ENCODE measurements at places on chromosomes 13 and 19.

- no peak for DNase-seq
Observed at GRCh38 chr13:23619068-23619855, 49.0 kb downstream of the TNFRSF19 start.

DNA sequence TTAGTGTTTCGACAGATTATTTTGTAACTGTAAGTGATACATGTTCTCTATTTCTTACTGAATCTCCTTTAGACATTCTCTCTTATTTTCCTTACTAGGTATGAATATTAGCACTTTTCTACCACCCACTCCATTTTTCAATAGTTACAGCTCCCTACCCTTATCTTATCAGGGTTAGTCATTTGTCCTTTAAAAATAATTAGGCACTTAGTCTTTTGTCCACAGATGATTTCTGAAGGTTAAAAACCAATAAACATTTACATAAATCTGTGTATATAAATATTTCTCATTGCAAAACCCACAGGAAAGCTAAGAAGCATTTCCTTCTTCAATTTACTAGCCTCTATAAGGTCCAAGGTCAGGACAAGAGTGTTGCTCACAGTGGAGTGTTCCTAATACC lies 624.1 kb upstream of the MIR17HG start:
- DNase-seq: no peak

GRCh38 chr13:40169476-40169875 lies 497.0 kb downstream of the FOXO1 start:
- DNase-seq: no peak

- DNase-seq: no peak
Observed at GRCh38 chr13:109840201-109840892, 54.0 kb upstream of the IRS2 start.

GRCh38 chr19:43777163-43777695 lies 3.5 kb downstream of the KCNN4 start:
- no peak for DNase-seq

- no peak for DNase-seq
Observed at GRCh38 chr13:20633802-20634201, 66.8 kb downstream of the IFT88 start.

GRCh38 chr13:44833139-44833538 lies 156.1 kb downstream of the NUFIP1 start:
- DNase-seq: no peak

- no peak for DNase-seq
Observed at GRCh38 chr19:18529782-18530181, 7.9 kb upstream of the ELL start.

- no peak for DNase-seq
Observed at GRCh38 chr19:40184273-40184672, 7.0 kb upstream of the MAP3K10 start.

- DNase-seq: no peak
Observed at GRCh38 chr19:57719424-57719823, 8.0 kb downstream of the ZNF671 start.

- DNase-seq: no peak
Observed at GRCh38 chr19:38870612-38871011, 7.5 kb downstream of the RINL start.

DNA sequence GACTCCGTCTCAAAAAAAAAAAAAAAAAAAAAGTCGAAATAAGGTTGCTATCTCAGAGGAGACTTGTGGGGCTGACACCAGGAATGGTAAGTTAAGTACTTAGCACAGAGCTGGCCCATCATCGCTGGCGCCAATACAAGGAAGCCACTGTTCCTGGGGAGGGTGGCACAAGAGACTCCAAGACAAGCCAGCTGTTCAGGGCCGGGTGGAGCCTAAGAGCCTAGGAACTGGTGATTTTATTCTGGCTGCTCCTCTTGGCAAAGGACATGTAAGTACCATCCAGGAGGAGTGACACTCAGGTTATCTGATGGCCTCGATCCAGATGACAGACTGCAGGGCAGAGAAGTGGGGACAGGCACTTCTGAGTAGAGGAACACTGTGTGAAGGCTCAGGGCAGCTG lies 3.8 kb downstream of the ELOF1 start:
- no peak for DNase-seq

- no peak for DNase-seq
Observed at GRCh38 chr13:50277127-50277526, 261.9 kb downstream of the KCNRG start.

DNA sequence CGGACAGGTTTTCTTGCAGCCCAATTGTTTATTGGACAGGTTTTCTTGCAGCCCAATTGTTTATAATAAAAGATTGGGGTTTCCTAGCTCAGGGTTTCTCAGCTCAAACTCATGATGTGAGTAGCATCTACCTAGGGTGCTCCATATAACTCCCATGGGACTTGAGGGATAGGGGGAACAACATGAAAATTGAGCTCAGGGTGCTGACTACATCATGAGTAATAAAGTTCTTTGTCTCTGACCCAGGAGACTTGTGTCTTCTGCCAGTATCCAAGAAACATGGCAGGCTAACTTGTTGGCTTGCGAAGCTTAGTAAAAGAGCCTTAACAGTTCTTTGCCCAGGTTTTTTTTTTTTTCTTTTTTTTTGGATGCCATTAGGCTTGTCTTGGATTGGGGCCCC lies 59.2 kb upstream of the MYCBP2 start:
- DNase-seq: no peak

- DNase-seq: no peak
Observed at GRCh38 chr13:43388282-43389034, 365.1 kb downstream of the DNAJC15 start.

DNA sequence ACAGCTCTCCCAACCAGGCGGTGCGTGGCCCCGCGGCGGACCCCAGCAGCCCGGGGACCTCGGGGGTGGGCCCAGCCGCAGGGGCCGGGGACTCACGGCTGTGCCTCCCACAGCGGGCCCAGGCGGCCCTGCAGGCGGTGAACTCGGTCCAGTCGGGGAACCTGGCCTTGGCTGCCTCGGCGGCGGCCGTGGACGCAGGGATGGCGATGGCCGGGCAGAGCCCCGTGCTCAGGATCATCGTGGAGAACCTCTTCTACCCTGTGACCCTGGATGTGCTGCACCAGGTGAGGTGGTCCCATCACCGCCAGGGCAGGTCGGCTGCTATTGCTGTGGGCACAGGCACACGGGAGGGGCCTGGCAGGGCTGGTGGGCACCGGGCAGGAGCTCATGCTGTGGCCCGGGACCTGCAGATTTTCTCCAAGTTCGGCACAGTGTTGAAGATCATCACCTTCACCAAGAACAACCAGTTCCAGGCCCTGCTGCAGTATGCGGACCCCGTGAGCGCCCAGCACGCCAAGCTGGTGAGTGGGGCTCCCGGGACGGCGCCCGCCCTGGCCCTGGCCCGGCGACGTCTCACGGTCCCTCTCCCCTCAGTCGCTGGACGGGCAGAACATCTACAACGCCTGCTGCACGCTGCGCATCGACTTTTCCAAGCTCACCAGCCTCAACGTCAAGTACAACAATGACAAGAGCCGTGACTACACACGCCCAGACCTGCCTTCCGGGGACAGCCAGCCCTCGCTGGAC lies 7.3 kb downstream of the PTBP1 start:
- DNase-seq: no peak

DNA sequence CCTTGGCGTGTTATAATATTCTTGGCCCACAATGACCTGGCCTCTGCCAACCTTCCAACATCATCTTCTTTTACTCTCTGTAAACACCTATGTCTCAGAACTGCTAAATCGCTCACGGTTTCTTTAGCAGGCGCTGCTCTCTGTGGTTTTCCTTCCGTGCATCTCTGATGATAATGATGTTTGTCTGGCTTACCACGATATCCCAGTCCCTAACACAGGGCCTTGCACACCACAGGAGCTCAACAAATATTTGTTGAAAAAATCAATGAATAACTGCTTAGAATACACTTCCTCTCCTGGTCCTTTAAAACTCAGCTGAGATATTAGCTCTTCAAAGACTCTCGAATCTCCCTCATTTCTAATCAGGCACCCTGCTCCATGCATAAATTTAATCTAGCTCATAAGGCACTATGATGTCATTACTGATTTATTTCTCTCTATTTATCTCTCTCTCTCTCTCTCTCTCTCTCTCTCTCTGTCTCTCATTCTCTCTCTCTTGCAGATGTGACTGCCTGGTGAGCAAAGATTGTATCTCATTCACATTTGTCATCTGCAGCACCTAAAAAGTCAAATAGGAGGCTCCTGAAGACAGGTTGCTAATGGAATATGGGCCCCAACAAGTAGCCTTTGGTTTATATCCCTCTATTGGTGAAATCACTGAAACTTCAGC lies 206.4 kb downstream of the NHLRC3 start:
- no peak for DNase-seq

- no peak for DNase-seq
Observed at GRCh38 chr13:49412749-49413148, 31.1 kb downstream of the CAB39L start.

DNA sequence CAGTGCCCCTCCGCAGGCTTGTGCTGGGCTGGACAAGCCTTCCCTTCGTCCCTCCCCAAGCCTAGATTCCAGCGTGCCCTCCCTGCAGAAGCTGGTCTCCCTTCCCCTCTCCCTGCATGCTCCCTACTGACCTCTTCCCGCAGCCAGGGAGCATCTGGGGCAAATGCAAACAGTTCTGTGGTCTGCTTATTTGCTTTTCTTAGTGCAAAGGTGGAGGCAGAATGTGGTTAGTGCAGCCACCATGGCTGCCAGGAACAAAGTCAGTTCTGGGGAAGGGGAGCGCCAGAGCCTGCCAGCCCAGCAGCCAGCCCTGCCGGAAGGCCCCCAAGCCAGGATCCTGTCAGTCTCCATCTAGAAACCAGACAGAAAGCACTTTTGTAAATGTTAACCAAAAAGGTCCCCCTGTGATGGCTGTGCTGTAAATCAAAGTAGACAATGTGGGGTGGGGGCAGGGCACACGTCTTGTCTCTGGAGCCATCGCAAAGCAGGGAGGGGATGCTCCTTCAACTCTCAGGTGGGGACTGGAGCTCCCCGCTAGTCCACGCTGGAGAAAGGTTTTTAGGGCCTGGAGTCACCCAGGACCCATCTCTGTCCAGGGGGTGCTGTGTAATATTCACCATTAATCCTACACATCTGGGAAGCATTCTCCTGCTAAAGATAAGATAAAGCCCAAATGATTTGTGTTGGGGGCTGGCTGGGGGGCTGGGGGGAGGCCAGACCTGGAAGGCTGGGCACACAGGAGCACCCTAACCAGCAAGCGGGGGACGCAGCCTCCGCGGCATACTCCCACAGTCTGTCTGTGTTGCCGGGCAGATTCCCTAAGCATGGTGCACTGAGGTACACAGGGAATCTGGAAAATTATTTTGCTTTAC lies 30.9 kb downstream of the SERP2 start:
- no peak for DNase-seq

GRCh38 chr19:41307090-41307875 lies 2.7 kb upstream of the CCDC97 start:
- DNase-seq: no peak

DNA sequence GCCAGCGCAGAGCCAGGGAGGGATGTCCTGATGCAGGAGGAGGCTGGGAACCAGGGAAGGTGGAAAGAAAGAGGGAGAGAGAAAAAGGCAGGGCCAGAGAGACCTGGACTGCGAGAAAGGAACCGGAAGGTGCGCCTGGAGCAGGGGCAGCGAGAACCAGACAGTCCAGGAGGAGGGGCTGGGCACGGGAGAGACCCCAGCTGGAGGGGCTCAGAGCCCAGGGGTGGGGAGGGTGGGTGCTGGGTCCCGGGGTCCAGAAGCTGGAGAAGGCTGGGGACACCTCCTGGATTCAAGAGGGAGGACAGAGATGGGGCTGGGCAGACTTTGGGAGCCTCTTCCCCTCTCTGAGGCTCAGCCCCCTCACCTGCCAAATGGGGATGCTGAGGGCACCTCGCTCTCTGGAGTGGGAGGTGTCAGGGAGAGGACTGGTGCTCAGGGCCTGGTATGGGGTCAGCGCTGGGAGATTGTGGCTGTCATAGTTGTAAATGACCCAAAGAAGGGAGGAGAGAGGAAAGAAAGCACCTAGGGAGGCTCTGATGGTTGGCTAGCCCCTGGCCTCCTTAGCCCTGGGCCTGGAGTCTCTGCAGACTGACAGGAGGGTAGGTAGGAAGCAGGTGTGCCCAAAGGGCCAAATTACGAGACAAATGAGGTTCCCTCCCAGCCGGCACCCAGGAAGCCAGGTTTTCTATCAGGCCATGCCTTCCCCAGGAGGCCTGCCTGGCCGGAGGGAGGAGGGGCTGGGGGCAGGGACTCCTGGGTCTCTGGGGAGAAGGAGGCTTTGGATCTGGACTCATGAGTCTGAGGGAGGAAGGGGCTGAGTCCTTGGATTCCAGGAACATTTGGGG lies 1.3 kb upstream of the SPACA6 start:
- DNase-seq: no peak

DNA sequence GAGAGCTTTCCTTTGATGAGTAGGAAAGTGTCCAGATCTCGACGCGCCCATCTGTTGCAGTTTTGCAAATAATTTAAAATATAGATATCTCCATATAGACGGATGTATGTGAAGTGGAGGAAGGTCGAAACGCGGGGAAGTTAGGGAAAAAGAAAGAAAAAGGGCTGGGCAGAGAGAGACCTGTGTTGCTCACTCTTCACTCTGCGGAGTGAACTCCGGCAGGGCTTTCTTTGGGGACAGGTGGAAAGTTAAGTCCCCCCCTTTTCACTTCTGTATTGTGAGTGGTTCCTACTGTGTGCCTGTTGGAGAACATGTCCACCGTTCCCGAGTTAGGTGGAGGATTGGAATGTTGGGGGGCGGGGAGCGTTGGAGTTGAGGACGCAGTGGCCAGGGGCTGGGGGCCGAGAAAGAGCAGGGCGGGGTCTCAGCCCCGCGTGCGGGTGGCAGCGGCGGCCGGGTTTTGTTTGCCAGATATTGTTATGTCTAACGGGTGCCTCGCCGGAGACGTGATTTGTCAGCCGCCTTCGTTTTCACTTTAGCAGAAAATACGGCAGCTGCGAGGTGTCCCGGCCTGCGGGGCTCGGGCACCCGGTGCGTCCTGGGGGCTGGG lies 145.1 kb upstream of the ZNF536 start:
- DNase-seq: no peak

DNA sequence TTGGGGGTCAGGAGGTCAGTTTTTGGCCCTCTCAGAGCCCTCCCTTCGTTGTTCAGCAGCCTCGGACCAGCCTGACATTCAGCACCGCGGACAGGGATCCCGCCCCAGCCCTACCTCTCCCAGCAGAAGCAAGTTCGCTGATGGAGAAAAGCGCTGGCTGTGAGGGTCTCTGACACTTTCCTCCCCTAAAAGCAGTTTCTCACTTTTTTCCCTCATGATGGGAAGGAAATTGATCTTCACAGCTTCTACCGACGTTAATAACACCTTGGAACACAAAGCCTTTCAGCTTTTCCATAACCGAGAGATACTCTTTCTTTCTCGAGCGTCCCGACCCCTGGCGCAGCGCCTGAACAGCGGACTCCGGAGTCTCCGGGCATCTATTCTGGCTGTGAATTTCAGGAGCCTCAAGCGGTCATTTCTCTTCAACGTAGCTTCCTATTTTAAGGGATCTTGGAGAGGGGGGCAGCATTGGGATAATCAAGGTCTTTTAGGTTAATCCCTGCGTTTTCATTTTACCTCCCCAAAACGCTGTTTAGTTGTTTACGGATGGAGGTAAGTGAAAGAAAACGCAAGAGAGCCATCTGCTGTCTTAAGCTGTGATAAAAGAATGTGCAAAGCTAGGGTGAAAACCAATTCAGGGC lies 467.2 kb downstream of the ITGBL1 start:
- no peak for DNase-seq

GRCh38 chr13:44440046-44440608 lies 66.5 kb downstream of the SERP2 start:
- DNase-seq: no peak

GRCh38 chr19:38402623-38402966 lies 298 bp upstream of the FAM98C start:
- DNase-seq: no peak
